Activated gamma-delta T cell (primary cell): ENCODE measurements at places on chromosomes 1 and 21.

- no peak for DNase-seq
These were observed 47.7 kb downstream of the COQ8A start for GRCh38 chr1:226987623-226988333.

- no peak for DNase-seq
These were observed 86.7 kb downstream of the FMN2 start for GRCh38 chr1:240178366-240178765.

- no peak for DNase-seq
These were observed 2.2 kb downstream of the PAQR6 start for GRCh38 chr1:156245451-156246232.

GRCh38 chr1:84267476-84267875 lies 34.0 kb upstream of the SAMD13 start:
- DNase-seq = no peak

DNA sequence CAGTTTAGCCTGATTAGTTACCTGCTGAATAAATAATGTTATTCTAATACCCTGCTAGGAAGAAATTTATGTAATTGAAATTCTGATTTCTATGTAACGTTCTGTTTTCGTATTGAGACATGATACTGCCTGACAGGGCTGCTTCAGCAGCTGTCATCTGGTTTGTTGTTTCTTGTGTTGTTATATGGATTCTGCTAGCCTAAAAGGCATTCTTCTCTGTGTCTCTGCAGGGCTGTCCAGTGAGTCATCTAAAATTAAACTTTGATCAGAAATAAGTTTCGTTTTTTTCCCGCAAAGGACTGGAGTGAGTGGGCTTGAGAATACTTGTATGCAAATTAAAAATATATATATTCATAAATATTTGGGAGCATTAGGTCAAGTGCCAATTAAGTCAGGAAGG lies 93.0 kb downstream of the DYRK1A start:
- DNase-seq = no peak

DNA sequence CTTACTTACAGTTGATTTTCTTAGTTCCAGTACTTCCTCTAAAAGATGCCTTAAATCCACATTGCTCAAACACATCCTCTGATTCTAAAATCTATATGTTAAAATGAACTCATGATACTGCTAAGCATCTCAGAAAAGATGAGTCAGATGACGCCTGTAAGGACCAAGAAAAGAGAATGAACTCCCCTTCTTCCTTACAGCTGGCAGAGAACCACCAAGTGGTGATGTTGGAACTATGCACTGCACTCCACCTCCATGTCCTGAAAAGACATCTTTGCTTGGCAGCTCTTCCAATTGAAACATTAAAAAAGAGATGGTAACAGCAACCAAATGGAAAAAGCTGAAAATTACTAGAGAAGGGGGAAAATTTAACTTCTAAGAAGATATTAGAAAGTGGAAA lies 648.8 kb downstream of the PTPRC start:
- no peak for DNase-seq

GRCh38 chr1:27525296-27526272 lies 35.6 kb upstream of the WASF2 start:
- no peak for DNase-seq

DNA sequence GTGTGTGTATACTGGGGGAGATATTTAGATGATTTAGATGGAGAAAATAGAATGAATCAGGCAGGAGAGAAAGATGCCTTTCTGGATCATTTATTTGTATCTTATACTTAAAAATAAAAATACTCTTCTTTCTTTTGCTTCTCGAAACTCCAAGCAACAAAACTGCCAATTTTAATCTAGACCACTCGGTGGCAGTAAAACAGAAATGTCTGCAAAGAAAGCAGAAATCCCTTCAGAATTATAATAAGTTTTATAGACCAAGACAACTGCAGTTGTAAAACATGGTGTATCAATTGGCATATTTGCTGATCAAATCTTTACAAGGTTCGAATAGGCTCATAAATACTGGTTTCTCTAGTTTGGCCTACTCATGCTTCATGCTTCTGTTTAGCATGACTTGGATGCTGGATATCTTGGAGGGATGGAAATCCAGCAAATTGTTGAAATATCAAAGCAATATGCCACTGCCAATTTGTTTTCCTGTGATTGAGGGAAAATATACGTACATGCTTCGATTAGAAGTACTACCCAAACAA lies 15.1 kb upstream of the C1orf87 start:
- DNase-seq = no peak

- no peak for DNase-seq
These were observed 117.4 kb upstream of the RAB3GAP2 start for GRCh38 chr1:220389634-220390033.

GRCh38 chr1:111992476-111992875 lies 3.0 kb upstream of the KCND3 start:
- no peak for DNase-seq

- DNase-seq = no peak
These were observed 83.4 kb upstream of the NEGR1 start for GRCh38 chr1:72365693-72366092.

- no peak for DNase-seq
These were observed 4.4 kb downstream of the AK2 start for GRCh38 chr1:33032126-33032869.

DNA sequence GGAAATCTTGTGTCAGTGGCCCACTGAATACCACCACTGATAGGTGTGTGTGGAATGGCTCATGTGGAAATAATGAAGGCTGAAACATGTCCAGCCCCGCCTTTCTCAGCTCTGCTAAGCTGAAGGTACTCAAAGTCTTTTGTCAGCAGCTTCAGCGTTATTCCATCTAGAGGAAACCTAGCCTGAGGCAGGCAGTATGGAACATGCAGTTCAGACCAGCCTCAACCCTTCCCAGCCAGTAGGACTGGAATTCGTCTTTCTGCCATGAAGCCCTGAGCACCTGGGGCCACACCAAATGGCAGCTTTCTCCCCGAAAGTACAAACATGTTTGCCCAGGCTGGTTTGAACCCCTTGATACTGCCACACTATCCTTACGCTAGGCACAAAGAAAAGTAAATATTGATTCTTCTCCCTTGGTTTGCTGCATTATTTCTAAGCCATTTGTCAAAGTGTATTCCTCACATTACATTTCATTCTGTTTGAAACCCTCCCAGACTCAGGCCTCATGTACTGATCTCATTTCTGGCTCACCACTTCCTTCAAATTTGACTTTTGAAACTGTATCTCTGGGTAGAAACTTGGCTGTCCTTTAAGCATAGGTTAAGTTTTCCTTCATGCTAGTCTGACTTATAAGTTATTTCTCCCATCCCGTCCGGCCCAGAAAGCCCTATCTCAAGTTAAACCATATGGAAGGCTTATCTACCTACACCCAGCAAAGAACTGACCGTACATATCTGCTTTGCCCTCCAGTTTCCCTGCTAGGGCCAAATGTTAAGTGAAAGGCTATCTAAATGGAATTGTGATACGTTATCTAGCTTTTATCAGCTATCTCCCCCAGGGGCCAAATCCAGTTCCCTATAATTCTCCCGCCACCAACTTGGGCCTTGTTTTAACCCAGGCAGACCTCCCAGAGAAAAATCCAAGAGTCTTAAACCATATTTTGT lies 45.7 kb upstream of the HOOK1 start:
- no peak for DNase-seq

DNA sequence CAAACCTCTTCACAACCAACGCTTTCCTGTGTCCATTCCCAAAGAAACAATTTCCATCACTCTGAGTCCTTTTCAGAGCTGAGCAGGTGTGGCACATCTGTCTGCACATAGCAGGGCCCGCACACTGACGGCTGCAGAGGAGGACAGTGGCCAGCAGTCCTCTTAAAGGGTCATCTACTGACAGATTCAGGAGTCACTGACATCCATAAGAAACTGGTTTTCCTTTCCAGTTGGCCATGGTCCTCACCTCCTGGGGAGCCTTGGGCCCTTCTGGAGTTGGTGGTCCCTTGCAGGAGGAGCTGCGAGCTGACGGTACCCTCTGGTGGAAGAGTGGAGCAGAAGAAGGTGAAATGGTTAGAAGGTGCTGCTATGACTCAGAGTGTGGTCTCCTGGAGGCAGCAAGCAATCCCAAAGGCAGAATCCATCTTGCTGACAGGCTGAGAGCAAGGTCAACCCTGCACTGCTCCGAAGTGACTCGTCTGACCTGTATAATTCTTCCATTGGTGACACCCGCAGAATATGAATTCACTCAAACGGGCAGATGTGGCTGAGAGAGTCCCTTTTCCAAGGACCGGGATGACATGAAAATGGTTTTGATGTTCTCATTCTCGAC lies 278.5 kb upstream of the C1orf174 start:
- DNase-seq = no peak

DNA sequence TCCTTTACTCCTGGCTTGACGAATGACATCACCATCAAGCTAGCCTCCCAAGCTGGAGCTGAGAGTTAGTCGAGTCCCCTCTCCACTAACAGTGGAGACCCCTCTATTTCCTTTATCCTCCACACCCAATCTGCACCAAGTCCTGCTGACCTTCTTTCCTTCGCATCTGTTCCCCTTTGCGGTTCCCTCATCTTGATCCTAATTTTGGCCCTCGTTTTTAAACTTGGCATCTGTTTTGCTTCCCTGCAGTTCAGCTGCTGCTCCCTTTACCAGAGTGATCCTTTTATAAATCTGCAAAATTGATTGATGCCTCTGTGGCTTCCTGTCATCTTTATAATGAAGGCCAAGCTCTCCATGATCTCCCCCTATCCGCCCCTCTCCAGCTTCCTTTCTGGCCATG lies 49.0 kb upstream of the TSPAN2 start:
- DNase-seq = no peak

DNA sequence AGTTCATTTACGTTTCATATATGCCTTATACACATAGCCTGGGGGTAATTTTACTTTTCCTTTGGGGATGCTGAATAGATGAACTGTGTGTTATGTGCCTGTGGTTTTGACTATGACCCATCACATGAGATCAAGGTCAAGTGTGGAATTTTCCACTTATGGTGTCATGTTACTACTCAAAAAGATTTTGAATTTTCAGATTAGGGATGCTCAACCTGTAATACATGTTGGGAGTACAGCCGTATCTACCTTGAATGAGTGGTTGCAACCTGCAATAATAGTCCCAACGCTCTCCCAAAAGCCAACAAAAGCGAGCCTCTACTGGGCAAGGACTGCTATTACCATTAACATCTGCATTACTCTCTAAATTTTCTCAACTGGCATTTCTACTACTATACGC lies 68.5 kb upstream of the SDC3 start:
- no peak for DNase-seq

DNA sequence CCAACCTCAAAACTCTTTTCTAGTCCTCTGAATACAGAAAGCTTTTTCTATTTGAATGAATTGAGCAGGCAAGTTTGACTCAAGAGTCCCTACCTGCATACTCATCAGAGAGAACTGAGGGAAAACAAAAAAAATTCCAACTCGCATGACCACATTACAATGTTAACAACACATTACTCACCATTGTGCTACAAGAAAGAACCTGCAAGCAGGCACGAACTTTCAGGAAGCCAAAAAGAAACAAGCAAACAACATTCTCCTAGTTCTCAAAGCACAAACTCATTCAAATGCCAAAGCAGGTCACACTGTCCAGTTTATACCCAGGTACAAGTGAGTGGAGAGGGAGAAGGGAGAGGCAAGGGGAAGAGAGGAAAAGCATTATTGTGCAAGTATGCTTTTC lies 14.6 kb downstream of the OTUD7B start:
- no peak for DNase-seq

- no peak for DNase-seq
These were observed 14.7 kb downstream of the METTL18 start for GRCh38 chr1:169779970-169780369.

GRCh38 chr1:203300441-203301330 lies 4.6 kb upstream of the BTG2 start:
- DNase-seq = no peak

DNA sequence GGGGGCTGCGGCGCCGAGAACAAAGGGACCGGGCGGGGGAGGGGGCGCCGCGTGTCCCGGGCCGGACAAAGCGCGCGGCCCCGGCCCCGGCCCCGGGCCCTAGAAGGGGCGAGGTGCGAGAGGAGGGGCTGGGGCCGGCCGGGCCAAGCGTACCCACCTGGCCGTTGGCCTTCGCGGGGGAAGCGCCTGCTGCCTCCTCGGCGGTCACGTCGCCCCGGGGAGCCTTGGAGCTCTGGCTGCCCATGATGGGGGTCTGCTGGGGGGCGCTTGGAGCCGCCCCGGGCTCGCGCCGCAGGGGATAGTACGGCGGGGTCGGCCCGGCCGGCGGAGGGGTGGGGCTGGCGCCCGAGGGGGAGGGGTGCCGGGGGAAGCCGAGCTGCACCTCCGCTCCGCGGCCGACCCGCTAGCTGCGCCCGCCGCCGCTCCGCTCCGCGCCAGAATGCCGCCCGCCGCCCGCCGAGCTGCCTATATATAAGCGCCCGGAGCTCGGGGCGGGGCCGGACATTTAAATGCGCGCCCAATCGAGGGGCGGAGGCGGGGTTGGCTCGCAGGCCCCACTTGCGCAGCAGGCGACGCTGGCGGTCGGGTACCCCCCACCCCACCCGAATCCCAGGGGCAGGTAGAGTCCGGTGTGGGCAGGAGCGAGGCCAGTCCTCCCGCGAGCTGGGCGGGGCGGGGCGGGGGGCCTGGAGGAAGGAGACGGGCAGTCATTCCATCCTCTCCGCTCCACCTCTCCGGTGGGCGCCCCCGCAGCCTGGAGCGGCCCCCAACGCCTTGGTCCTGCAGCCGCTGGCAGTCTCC lies at the start of gene MARCKSL1:
MARCKSL1 (minus strand) TSS at position 444 of the 801 bp plus-strand sequence; CDS start at position 244, 200 bp downstream.
- peak; percentile 76 for DNase-seq

- no peak for DNase-seq
These were observed 9.1 kb downstream of the RHBDL2 start for GRCh38 chr1:38932571-38932970.

DNA sequence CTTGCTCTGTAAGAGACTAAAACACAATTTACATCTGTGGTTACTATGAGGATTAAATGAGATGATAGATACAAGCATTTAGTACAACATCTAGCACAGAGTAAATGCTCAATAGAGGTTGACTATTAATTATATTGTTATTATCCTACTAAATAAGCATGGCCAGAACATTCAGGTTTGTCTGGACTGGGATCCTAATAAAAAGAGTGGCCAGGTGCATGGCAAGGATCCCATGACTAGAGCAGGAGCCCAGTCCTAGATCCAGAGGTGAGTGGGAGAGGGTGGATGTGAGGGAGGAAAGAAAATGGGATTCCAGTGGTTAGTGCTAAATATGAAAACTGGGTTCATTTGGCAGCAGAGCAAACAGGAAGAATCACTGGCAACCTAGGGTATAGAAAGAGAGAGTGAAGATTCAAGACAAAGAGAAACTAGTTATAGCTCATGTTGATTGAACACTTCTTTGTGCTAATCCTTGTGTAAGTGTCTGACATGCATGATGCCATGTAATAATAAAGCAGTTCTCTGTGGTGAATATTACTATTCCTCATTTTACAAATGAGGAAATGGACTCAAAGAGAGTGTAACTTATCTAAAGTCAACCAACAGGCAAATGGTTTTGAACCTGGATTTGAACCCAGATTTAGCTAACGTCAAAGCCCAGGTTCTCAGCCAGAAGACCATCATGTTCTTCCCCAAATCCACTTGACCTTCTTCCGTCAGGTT lies 71.1 kb upstream of the FGGY start:
- no peak for DNase-seq

DNA sequence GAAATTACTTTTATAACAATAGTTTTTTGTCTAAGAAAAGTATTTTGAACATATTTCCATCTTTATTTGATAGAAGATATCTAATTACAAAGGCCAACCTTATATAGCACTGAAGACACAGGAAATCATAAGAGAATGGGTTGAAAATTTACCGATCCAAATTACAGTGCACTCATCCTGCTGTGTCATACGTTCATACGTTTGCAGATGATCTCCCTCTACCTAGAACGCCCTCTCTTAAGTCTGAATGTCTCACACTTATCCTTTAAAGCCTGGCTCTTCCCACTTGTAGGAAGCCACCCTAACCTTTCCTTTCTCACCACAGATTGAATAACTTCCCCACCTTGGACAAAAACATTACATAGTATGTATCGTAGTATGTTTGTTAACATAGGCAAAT lies 9.3 kb downstream of the ASH1L start:
- no peak for DNase-seq
